ENCODE measurements at places on chromosomes 11 and 22.

DNA sequence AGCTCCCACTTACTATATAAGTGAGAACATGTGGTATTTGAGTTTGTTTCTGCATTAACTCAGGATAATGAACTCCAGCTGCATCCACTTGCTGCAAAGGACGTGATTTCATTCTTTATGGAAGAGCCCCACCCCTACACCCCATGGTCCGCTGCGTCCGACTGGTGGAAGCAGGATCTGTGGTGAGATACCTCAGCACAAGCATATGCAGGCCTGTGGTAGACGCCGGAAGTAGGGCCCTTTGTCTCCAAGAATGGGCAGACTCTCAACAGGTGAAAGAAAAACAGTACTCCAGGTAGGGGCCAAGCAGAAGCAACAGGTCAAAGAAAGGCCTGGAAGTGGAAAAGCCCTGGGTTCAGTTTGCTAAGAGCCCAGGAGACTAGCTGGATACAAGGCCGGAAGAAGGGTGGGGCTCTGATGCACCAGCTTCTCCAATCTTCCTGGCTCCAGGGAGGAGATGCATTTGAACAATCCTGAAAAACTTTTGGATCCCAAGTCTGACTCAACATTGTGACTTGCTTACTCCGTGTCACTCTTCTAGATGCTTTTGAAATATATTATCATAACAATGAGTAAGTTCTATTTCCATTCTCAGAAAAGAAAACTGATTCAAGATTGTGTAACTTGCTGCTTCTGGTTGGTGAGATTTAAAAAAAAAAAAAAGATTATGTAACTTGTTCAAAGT is 30.4 kb downstream of the NEAT1 start:
- DNase-seq, result no peak

DNA sequence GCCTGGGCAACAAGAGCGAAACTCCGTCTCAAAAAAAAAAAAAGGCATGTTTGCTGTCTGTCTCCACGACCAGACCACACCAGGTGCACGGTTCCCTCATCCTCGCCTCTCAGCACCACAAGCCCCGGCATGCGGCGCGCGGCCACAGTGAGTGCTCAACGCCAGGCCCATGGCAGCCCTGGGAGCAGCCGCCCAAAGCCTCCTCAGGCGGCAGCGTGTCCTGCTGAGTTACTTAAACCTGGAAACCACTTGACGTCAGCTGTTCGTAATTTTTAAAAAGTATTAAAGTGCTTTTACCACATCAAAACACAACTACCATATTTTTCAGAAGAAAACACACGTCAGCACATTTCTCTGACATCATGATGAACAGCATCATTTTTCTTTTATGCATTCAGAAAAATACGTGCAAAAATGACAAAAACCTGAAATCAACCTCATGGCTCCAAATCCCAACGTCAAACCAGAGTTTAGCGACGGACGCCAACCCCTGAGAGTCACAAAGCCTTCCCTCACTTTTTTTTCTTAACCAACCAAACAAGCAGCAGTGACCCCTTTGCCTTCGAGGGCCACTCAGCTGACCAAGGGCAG is 2.1 kb downstream of the DEAF1 start:
- no peak for DNase-seq

GRCh38 chr11:58055806-58056401 is 25.2 kb downstream of the OR6Q1 start:
- no peak for DNase-seq

- no peak for DNase-seq
Observed at GRCh38 chr11:72336163-72336562, 92.2 kb upstream of the PHOX2A start.

Data from neural crest cell (in vitro differentiated cells).